ENCODE measurements at places on chromosomes 1 and 21.

- peak; percentile 57 for DNase-seq
Measured at GRCh38 chr1:202959276-202959620, 1.1 kb upstream of the ADIPOR1 start.

- no peak for DNase-seq
Measured at GRCh38 chr1:226797151-226797550, 58.1 kb upstream of the ITPKB start.

DNA sequence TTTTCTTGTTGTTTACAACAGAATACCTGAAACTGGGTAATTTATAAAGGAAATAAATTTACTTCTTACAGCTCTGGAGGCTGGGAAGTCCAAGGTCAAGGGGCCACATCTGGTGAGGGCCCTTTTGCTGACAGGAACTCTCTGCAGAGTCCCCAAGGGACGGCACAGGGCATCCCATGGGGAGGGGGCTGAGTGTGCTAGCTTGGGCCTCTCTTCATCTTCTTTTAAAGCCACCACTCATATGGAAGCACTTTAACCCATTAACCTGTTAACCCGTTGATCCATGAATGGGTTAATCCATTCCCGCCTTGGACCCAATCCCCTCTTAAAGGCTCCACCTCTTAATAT, 76.3 kb downstream of the OBSCN start:
- no peak for DNase-seq

GRCh38 chr1:58013237-58013636, 533.3 kb downstream of the OMA1 start:
- DNase-seq: no peak

DNA sequence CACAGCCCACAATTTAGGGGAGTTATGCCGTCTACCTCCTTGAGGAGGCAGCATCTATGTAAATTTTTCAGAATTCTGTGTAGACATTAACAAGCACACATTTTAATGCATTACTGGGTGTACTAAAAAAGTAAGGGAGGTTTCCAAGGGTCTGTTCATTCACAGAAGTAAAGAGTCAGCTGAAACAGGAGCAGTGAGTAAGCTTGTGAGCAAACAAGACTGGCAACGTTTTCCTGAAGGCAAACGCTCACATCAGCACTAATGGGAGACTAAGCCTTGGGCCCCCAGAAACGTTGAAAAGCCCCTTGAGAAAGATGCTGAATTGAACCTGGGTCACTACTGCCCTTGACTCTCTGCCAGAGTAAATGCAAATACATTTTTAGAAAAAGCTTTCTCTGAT, 25.7 kb downstream of the RPRD2 start:
- DNase-seq: no peak

- DNase-seq: peak; percentile 86
Measured at GRCh38 chr1:235397733-235398132, 30.5 kb downstream of the TBCE start.

DNA sequence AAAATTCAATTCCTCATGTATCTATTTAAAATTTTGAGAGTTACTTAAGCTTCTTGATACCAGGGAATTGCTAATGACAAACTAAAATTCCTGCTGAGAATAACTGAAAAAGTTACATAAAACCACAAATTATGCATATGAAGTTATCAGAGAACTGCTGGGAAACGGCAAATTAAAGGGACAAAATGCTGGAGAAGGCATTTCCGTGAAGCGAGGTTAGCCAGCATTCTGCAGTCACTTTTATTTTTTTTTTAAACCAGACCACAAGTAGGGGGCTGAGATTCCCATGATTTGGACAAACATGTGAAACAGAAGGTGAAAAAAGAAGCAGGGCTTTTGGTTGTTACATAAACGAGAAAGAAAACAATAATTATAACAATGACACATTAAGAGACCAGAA, 737.6 kb upstream of the CHRM3 start:
- DNase-seq: no peak

- DNase-seq: peak; percentile 94
Measured at GRCh38 chr1:28971980-28972771, 57.8 kb downstream of the EPB41 start.

DNA sequence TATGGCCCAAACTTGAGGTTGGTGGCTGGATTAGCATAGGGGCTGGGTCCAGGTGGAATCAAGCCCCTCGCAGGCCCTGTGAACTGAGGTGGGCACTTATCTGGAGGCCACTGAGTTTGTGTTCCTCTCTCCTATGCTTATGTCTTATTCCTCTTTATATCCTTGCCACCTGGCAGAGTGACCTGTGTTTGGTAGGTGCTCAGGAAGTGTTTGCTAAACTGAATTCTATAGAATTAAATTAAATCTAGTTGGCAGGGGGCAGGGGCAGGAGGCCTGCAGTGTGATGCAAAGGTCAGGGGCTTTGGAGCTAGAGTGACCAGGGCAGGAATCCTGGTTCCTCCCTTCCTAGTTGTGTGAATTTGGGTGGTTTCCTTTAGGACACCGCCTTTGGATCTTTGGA, 1.1 kb upstream of the TMEM9 start:
- no peak for DNase-seq

DNA sequence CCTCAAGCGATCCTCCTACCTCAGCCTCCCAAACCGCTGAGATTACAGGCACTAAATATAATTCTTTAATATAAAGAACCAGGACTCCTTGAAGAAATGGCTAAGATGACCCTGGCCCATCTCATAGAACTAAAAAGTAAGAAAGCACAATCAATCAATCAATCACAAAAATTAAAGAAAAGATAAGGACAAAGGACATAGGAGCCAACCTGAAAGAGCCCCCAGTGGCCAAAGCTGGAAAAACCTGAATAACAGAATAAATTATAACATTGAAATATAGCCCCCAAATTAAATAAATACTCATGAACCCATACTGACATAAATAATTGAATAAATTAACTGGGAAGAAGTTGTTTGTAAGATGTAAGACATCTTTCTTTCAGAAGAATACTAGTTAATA, 8.9 kb downstream of the NUP210L start:
- no peak for DNase-seq

DNA sequence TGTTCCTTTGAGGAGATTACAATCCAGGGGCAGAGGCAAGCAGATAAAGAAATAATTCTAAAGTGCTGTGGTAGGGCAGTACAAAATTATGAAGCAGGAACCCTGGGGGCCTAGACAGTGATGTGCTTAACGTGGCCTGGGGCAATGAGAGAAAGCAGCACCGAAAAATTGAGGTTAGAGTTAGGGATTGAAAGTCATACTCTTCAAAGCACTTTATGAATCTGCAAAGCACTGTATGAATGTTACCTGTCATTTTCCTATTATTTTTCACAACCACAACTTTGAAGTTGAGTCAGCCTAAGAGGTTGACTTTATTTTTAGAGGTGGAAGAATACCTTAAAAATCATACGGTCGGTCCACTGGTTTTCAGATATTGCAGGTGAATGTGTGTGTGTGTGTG, 183.4 kb upstream of the NFIA start:
- DNase-seq: no peak

DNA sequence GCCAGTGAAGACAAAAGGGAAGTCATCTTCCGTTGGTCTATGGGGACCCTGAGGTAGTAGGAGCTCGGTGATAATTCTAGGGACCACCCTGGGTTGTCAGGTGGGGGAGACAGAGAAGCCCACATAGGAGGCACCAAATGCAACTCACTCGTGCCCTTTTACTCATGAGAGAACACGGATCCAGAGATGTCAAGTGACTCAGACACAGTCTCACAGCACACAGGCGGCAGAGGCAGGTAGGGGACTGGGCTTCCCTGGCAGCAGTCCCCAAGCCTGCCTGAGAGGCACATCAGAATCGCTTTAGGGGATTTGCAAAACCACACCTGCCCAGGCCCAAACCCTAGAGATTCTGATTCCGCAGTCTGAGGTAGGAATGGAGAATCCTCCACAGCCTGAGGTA, 31.3 kb upstream of the RUNX3 start:
- DNase-seq: no peak

DNA sequence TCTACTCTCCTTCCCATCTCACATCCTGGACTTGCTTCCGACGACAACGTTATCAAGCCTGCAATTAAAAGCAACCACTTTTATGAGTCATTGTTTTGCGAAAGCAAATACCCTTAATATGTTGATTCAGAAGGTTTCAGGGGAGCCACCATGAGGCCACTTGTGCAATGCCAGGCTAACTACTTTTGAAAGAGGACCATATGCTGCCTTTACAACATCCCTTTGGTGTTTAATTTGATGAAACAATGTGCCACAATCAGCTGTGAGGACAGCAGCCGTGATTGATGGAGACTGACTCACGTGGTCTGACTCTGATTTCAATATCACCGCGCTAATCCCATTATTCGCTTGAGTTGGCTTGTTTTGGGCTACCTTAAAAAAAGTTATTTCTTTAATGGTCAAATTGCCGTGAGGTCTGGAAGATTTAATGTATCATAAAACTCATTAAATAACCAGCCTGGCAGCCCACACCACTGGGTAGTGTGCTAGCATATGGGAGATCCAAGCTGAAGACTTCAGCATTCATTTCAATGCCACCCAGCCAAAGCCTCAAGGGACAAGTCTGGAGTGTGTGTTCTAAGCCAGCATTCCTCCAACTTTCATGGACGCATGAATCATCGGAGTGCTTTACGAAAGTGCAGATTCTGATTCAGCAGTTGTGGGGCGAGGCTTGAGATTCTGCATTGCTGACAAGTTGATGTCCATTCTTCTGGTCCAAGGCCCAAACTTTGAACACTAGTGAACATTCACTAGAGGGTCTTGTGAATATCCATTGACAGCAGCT, 73.3 kb upstream of the PAXBP1 start:
- DNase-seq: peak; percentile 92

DNA sequence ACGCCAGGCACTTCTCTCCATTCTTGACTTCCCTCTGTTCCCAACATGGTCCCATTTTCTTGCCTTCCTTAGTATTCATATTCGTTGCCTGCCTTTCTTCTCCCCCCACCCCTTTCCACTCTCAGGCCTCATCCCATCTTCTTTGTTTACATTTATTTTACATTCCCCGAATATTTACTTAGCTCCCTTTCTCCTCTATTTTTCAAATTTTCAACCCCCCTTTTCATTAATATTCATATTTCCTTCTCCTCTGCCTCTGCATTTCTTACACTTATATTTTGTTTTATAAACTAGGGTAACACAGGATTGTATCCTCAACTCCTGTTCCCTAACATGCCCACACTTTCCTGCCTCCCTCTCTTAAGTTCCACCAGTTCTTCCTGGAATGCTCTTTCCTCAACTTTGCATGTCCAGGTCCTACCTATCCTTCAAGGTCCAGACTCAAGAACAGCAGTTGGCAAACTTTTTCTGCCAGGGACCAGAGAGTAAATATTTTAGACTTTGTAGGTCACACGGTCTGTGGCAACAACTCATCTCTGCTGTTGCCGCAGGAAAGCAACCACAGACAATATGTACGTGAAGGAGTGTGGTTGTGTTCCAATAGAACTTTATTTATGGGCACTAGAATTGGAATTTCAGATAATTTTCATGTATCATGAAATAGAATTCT, 29.8 kb upstream of the A3GALT2 start:
- DNase-seq: no peak

DNA sequence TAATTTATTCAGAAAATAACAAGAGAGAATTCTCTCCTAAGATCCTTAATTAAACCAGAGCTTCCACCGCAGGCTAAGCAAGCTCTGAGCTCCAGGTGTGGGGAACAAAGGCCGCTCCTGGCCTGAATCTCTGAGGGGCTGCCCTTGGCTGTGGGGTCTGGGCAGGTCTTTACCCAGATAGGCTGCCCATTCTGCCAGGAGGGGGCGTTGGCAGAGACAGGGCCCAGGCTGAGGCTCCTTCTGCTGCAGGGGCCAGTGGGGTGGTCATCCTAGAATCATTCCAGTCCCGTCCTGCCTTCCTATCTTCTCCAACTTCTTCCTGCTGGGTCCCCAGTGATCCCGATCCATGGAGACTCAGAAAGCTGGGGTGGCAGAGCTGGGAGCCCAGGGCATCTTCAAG, 82.9 kb upstream of the POU3F1 start:
- no peak for DNase-seq

- no peak for DNase-seq
Measured at GRCh38 chr1:22790232-22791008, 79.8 kb downstream of the EPHB2 start.

- DNase-seq: no peak
Measured at GRCh38 chr1:44514673-44515072, 109.6 kb downstream of the RNF220 start.

- DNase-seq: no peak
Measured at GRCh38 chr1:20462397-20462796, 23.6 kb downstream of the CAMK2N1 start.

- peak; percentile 62 for DNase-seq
Measured at GRCh38 chr21:43348801-43349261, 78.1 kb downstream of the SIK1 start.
